Left renal pelvis (tissue), 4 donors: ENCODE measurements at places on chromosomes 4 and X. TPM values are rescaled to one million over a fixed set of nuclear protein-coding genes. Genes with fewer than 3 reads are reported as not detected.

DNA sequence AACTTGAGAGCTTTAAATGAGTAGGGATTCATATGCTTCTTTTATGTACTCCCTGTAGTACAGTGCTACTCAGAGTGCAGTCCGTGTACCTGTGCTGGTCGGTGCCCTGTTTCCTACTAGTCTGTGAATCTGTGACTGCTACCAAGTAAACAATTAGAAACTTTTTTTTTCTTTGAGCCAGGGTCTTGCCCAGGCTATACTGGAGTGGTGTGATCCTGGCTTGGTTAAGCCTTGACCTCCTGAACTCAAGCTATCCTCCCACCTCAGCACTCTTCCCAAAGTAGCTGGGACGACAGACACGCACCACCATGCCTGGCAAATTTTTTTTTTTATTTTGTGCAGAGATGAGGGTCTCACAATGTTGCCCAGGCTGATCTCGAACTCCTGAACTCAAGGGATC, 6.4 kb upstream of the GPC3 start:
- DNase-seq: no peak

GRCh38 chr4:150600812-150601445, 19.0 kb downstream of the MAB21L2 start:
- no peak for DNase-seq

GRCh38 chr4:15498356-15498755, 28.7 kb downstream of the CC2D2A start:
- no peak for DNase-seq

- DNase-seq: no peak
Measured at GRCh38 chrX:6990552-6991193, 156.8 kb upstream of the STS start.

DNA sequence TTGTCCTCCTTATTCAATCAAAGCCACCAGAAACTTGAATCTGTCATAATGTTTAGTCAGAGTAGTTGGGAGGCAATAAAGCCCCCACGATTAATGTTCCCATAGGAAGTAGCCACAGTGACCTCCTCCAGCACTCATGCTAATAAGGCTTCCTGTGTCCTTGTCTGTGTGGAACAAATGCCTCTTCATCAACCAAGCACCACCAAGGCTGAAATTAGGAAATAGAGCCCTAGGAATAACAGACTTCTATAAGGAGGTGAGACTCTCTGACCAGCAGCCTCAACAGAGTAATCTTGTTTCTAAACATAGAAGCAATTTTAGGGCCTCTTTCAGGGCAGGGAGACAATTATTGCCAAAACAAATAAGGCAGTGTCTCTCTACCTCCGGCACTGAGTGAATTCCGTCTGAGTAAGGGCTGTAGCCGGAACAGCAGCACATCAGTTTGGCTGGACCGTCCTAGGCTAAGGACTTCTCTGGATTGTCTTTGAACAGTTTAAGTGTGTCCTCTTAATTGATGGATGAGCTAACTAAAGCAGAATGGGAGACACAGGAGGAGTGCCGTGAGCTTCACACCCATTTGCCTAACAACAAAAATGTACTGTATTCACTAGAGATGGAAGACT, 329.2 kb upstream of the HAND2 start:
- no peak for DNase-seq

DNA sequence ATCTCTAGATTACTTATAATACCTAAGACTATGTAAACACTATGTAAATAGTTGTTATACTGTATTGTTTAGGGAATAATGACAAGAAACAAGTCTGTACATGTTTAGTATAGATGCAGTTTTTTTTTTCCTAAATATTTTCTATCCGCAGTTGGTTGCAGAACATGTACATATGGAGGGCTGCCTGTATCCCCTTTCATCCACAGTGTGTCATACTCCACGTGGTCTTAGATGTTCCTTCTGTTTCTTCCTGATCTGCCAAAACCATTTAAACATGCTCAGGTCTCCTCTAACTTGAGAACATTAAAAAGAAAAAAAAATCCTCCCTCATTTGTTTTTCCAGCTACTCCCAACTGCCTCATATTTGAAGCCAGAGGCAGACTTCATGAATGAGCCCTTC, 14.0 kb downstream of the OCIAD1 start:
- DNase-seq: no peak

DNA sequence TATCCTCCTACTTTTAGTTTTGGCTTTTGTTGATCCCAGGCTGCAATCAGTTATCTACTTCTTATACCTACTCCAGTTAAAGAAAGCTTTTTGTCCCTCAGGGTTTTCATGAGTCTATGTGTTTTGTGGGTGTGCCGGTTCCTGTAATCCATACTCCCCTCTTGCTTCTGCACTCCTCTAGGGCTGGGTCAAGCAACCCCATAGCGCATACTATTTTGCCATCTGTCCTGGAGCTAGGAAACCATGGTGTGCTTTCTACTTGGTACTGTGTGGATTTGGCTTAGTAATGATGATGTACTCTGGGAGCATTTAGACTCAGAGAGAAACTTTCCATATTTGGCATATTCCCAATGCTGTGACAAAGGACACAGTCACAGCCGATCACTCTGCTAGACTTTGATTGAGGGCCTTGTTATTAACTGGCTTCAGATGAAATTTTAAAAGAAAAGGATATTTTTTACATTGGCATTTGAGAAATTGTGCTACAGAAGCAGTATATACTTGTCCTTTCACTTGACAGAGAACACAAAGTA, 86.1 kb upstream of the GRXCR1 start:
- no peak for DNase-seq

The SLC7A11 gene
- polyA plus RNA-seq: 2.2 TPM

DNA sequence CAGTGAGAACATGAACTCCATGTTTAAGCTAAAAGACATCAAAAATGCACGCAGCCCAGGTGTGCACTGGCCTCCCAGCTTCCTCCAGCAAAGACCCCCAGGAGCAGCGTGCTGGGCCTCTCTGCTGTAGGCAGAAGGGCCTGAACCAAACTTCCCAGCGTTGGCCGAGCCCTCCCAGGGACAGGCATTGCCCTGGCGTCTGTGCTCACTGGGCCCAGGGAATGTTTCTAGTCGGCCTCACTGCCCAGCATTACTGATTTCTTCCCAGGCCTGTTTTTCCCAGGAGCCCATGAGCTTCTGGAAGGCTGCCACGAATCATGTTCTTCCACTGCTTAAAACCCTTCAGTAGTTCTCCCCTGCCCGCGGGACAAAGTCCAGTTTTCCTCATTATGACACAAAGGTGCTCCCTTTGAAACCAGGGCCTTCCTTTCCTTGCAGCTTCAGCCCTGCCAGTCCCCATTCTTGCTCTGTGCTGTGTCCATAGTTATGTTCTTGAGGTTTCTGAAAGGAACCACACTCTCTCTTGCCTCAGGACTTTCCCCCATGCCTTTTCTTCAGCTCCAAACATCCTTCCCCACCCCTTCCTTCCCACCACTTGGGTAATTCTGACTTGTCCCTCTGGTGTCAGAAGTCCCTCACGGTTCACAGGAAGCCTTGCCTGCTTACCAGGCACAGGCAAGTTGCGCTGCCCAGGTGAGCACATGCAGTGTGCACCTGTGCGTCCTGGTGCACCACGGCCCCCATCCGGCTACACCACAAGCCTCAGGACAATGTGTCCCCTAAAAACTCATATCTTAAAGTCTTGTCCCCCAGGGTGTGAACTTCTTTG, 93.4 kb upstream of the ENPP6 start:
- no peak for DNase-seq

DNA sequence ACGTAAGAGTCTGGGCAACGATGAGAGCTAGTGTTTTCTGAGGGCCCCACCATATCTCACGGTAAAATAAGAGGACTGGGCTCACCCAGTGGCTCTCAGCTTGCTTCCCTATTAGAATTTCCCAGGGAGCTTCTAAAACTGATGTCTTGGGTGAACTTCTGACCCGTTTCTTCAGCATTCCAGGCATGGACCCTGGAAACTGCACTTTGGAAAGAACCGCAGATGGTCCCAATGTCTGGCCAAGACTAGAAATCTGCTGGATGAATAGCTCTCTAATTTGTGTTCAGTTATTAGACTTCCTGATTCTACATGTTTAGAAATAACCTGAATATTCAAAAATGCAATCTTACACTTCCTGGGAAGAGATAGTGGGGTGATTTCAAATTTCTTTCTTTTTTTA, 127.8 kb downstream of the ANOS1 start:
- DNase-seq: no peak

GRCh38 chr4:165563851-165564250, 185.0 kb downstream of the CPE start:
- no peak for DNase-seq

GRCh38 chrX:10714531-10714930, 94.1 kb upstream of the MID1 start:
- DNase-seq: no peak

GRCh38 chrX:79165806-79166205, 21.3 kb downstream of the GPR174 start:
- no peak for DNase-seq

The ZDHHC9 gene
- 44.4 TPM for polyA plus RNA-seq

DNA sequence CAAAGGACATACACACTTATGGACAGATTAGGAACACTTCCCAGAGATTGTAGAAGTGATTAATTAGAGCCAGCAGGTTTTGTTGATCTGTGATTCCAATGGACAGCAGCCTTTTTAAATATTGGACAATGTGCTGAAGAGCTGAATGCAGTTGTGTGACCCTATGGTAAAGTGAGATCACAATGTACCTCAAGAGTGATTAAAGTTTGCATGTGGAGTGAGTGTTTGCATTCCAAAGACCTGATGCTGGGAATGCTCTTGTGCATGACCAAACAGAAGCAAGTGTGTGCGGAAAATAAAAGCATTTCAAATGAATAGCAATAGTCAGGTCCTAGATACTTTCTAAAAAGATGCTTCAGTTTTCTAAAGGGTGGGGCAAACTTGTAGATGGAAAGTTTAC, 154.1 kb downstream of the BANK1 start:
- DNase-seq: no peak

GRCh38 chr4:154640999-154641398, 28.5 kb upstream of the FGG start:
- no peak for DNase-seq

DNA sequence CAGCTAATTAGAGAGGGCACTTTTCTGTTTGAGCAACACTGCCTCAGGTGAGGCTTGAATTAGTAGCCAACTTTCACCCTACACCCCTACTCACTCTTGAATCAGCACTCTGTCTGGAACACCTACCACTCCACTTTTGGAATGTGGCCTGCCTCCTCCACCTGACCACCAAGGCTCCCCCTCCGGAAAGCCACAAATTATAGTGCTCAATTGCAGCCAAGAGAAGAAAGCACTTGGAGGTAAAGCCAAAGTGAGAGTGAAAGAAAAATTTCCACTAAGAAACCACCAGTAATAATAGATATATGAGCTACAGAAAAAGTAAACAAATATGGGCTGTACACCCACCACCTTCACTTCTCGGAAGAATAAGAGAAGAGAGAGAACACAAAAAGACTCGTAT, 41.1 kb downstream of the PPP3CA start:
- DNase-seq: no peak

- DNase-seq: no peak
Measured at GRCh38 chr4:26050212-26050643, 136.2 kb downstream of the SMIM20 start.

GRCh38 chr4:40206426-40206825, 9.6 kb downstream of the RHOH start:
- DNase-seq: no peak

- DNase-seq: no peak
Measured at GRCh38 chr4:14771094-14771493, 231.2 kb upstream of the CPEB2 start.

DNA sequence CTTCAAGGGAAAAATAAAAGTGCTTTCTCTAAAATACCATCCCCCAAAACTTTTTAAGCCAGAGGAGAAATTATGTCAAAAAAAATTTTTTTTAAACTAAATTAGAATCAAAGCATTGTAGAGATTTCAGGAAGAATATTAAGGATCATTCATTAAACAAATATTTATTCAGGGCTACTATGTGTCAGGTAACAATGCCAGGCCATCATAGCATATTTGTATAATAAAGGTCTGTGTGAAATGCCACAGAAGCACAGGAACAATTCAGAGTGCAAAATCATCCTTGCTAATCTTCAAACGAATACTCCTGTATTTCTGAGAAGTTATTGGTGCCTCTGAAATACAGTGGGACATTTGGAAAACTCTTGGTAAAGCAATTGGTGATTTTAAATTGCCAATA, 2.0 kb downstream of the CCDC160 start:
- no peak for DNase-seq

The SPANXC gene
- polyA plus RNA-seq: not detected

- no peak for DNase-seq
Measured at GRCh38 chr4:4386736-4387392, at the start of gene NSG1. NSG1 (plus strand) TSS chr4:4387102; CDS start chr4:4387630, 528 bp downstream.

The SOD3 gene
- polyA plus RNA-seq: 8.2 TPM

The SMIM14 gene
- 54.7 TPM for polyA plus RNA-seq

The DMRTC1B gene
- polyA plus RNA-seq: 4.7 TPM

GRCh38 chrX:123899701-123900100, 39.8 kb downstream of the XIAP start:
- no peak for DNase-seq

The CSAG1 gene
- not detected for polyA plus RNA-seq

DNA sequence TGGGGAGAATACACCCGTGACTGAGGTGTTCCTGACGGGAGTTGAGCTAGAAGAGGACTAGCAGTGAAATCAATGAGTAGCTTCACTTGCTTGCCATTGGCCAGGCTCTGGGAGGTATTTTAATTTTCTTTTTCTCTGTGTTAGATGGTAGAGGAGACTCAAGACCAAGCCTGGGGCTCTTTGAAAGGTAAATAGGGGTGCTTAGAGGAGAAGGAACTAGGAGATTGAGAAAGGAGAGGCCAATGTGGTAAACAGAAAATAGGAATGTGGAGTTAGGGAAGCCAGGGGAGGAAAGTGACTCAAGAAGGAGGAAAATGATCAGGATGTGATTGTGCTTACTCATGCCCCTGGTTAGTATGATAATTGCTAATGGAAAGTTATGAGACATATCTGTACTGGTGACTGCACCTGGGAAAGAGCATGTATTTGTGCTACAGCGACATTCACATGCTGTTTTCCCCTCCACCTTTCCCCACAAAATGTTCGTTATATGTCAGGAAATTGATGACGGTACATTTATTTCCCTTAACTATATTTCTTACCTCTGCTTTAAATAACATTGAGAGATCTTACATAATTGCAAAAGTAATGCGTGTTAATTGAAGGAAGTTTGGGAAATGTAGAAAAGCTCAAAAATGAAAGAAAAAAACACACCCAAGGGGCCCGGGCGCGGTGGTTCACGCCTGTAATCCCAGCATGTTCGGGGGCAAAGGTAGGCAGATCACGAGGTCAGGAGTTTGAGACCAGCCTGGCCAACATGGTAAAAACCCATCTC, 16.9 kb upstream of the LRBA start:
- no peak for DNase-seq

The RXFP1 gene
- 0.40 TPM for polyA plus RNA-seq

The TLR8 gene
- polyA plus RNA-seq: 0.32 TPM

- DNase-seq: no peak
Measured at GRCh38 chr4:151862766-151863165, 102.0 kb upstream of the GATB start.
